ENCODE measurements at places on chromosomes 6 and 20.

GRCh38 chr6:30386166-30386565, 41.2 kb downstream of the RPP21 start:
- DNase-seq = no peak

- no peak for DNase-seq
These were observed 177.6 kb upstream of the PHACTR1 start for GRCh38 chr6:12538881-12539357.

GRCh38 chr6:44868910-44869309, 459.2 kb upstream of the RUNX2 start:
- no peak for DNase-seq

- DNase-seq = peak; percentile 82
These were observed 46.7 kb downstream of the FGD2 start for GRCh38 chr6:37052027-37052628.

DNA sequence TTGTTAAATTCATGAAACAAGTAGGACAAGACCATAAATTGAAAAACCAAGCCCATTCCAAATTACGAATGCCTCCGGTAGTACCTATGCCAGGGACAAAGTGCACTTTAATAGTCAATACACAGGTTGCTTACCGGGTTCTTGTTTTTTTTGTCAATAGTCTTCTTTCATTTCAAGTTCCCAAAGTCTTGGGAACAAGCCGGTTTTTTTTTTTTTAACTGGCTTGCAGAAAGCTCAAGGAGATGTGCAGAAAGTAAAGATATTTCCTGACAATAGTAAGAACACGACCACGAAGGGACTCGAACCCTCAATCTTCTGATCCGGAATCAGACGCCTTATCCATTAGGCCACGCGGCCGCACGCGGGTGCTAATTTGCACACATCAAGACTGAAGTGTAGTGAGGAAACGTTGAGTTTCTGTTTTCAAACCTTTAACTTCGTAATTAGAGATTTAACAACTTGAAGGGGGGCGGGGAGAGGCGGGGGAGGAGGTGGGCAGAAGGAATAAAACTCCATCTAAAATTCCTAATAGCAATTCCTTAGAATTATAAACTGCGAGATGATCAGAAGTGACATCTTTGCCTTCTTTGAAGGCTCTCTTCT, 181.0 kb downstream of the TRIM27 start:
- DNase-seq = peak; percentile 79

GRCh38 chr6:47118611-47119010, 76.5 kb upstream of the ADGRF1 start:
- no peak for DNase-seq

DNA sequence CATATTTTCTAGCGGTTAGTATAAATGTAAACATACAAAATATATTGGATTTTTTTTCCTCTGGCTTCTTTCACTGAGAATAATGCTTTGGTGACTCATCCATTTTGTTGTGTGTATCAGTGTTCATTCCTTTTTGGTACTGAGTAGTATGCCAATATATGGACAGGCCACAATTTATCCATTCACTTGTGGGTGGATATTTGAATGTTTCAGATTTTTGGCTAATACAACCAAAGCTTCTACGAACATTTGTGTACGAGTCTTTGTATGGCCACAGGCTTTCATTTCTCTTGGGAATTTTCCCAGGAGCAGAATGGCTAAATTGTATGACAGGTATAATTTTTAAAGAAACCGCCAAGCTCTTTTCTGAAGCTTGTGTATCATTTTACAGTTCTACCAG, 677.5 kb downstream of the HDGFL1 start:
- no peak for DNase-seq

- DNase-seq = no peak
These were observed 26.7 kb downstream of the SLC52A3 start for GRCh38 chr20:741620-742019.

GRCh38 chr6:169960003-169960344, 208.6 kb downstream of the ERMARD start:
- DNase-seq = no peak

GRCh38 chr6:108750801-108751200, 97.4 kb upstream of the ARMC2 start:
- no peak for DNase-seq

- DNase-seq = peak; percentile 80
These were observed 17.3 kb upstream of the TRIM27 start for GRCh38 chr6:28940858-28941683.

All from H9 (cell line).